Kidney epithelial cell (primary cell): ENCODE measurements at places on chromosomes 7 and 10.

DNA sequence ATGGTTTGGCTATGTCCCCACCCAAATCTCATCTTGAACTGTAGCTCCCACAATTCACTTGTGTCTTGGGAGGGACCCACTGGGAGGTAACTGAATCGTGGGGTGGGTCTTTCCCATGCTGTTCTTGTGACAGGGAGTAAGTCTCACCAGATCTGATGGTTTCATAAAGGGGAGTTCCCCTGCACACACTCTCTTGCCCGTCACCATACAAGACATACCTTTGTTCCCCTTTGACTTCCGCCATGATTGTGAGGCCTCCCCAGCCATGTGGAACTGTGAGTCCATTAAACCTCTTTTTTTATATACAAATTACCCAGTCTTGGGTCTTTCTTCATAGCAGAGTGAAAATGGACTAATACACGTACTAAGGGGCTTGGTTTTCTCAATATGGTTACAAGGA, 106.7 kb downstream of the SFMBT2 start:
- DNase-seq: no peak

GRCh38 chr10:131199646-131200045, 111.9 kb downstream of the TCERG1L start:
- no peak for DNase-seq

DNA sequence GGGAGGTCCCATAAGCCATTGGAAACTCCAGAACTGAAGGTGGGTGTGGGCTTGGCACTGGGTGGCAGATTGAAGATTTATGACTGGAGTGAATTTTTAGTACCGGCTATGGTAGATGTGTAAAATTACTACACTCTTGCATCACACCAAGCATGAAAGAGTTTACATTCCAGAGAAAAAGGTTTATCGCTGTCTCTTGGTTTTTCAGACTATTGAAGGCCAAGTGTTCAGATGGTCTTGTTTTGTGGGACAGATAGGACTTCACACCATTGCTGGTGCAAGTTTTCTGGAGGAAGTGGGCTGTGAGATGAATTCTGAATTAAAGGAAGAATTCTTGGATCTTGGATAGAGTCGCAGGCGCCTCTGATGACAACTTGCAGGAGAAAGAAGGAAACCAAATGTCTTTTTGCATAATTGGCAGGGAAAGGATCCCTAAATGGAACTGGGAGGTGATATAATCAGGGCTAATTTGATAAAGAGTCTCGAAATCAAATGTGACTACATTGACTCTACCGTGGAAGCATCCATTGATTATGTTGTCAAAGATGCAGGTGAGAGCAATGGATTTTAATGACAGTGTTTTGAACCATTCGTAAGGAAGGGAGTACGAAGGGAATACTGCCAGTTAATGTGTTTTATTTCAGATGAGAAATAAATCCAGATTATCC, 14.2 kb upstream of the NMT2 start:
- DNase-seq: no peak

DNA sequence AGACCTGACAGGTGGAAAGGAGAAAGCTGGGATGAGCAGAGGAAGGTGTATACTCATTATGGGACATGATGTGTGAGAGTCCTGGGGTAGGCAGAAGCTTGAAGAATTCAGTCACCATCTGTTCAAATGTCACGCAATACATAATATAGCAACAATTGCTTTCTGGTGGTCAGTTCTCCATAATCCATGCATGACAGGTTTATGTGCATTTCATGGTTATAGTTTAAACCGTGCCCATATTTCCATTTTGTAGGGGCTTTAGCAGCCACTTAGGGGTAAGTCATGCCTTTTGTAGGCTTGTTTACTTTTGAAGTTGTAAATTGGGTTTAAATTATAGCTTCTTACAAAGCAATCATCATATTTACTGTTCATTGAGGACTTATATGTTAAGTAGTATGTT, 158.8 kb downstream of the NXPH1 start:
- no peak for DNase-seq

GRCh38 chr10:47147186-47147585, 152.8 kb upstream of the GDF10 start:
- no peak for DNase-seq
